Stimulated activated CD8-positive, alpha-beta memory T cell treated with anti-CD3 and anti-CD28 coated beads, Interleukin-4, amount 100 ng/mL, for 24 hours (primary cell): ENCODE measurements at places on chromosomes 7 and 10.

DNA sequence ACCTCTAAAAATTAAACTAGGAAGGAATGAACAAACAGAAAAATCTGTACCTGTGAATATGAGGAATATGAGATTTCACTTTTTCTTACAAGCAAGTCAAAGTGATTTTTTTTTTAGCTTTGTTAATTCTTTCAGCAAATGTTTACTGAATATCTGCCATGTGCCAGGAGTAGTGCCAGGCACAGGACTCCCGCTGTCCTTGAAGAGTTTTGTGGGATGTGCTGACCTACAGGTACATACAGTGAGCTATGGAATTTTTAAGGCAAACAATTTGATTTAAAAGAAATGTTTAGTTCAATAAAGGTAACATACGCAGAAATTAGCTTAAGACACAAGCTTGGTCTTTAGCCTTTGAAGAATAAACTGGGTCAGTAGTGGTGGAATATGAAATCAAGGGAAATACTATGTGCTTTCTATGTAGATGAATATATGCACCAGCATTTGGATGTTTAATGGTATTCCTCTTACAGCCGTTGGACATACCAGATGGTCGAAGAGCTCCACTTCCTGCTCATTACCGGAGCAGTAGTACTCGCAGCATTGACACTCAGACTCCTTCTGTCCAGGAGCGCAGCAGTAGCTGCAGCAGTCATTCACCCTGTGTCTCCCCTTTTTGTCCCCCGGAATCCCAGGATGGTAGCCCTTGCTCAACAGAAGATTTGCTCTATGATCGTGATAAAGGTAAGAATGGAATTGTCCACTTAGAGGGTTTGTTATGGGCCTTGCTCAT is 102.0 kb downstream of the GLCCI1 start:
- DNase-seq, result no peak

GRCh38 chr10:94131885-94132284 is 138.2 kb downstream of the PLCE1 start:
- DNase-seq, result no peak

DNA sequence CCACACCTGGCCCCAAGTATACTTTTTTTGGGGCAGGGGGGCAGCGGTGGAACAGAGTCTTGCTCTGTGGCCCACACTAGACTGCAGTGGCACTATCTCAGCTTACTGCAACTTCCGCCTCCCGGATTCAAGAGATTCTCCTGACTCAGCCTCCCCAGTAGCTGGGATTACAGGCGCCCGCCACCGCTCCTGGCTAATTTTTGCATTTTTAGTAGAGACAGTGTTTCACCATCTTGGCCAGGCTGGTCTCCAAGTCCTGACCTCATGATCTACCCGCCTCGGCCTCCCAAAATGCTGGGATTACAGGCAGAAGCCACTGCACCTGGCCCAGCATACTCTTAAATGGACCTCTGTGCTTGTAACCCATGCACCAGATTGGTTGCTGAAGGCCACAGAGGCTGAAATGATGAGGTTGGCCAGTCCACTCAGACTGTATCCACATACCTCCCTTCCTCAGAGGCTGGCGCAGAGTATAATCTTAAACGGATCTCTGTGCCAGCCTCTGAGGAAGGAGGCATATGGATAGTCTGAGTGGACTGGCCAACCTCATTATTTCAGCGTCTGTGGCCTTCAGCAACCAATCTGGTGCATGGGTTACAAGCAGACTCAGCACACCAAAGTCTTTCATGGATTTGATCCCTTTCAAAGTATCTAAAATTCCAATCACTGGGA is 3.0 kb downstream of the CALN1 start:
- DNase-seq, result no peak

DNA sequence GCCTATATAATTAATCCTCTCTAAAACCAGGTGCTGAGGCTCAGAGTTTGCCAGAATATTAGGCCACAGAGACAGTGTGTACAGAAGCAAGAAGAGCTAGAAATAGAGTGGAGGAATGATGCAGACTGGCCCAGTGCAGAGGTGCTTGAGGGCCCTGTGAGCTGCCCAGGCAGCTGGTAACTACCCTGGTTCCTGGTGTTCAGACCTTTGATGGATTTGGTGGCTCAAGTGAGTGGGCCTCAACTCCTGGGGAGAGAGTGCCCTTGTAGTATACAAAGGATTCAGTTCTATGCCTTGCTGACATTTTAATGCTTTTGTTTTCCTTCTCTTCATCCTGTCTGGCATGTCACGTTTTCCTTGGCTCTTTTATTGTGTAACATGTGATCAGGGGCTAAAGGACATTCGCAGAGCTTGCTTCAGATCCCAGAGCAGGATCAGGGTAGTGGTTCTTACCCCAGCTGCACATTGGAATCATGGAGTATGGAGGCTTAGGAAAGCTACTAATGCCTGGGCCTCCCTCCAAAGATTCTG is 20.0 kb downstream of the LRRC4 start:
- no peak for DNase-seq

DNA sequence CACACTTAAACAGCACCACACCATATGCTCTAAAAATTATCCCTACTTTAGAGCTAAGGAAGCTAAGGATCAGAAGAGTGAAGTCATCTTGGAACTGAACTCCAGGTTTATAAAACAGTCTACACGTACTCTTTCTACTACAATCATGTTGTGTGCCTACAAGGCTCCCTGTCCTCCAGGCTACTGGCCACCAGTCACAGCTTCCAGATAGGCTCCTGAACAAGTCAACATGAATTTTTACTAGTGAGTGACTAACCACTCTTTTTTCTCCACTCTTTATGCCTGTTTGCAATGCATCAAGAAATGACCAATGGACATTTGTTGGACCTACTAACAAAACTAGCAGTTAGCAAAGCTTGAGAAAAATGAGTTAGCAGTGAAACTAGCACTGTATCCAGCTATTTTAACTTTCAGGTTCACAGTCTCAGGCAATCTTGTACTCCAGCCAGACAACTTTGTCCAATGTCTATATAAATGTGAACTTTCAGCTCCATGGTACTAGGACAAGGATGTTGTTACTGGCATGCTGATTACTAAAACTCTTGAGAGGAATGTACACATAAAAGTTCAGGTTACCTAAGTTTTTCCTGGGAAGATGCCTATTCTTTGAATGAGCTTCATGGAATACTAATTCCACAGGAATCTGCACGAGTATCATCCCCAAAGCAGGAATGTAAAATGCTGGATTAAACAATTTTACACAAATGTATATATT is 180.0 kb downstream of the BTAF1 start:
- no peak for DNase-seq

DNA sequence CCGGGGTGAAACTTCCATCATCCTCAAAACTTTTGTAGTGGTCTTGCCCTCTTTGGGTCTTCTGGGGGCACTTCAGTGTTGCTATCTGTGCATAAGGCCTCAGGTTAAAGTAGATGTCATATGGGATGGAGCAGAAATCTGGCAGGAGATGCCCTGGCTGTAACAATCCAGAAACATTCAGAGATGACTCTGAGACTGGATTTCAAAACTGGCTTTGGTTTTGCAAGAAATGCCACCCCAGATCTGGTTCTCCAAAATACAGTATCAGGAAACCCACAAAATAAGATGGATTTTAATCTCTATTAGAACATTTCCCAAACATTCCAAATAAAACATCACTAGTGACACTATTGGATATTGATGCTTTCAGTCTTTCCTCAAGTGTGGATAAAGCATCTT is 191.5 kb downstream of the REEP3 start:
- DNase-seq, result no peak

DNA sequence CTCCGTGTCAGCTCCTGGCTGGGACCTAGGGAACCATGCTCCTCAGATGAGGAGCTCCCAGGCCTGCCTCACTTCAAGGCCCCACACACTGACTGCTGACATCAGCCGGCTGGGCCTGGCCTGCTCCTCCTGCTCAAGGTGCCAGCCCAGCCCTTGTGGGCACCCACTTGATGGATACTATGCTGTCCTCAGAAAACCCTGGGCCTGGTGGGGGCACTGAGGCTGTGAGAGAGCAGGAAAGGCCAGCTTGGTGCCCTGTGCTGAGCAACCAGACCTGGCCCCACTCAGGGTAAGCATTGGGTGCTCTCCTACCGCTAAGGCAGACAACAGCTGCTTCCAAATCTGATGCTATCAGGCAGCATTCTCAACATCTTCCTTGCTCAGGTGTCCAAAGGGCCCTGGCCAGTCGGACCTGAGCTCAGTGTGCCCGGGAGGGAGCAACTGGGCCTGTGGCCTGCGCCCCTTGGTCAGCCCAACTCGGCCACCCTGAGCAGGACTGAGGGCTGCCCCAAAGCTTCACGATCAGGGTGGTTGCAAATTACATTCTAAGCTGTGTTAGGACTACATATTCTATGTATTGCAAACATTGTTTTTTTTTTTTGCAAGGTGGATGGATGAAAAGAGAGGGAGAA is 21.9 kb upstream of the ANTXRL start:
- DNase-seq, result no peak

DNA sequence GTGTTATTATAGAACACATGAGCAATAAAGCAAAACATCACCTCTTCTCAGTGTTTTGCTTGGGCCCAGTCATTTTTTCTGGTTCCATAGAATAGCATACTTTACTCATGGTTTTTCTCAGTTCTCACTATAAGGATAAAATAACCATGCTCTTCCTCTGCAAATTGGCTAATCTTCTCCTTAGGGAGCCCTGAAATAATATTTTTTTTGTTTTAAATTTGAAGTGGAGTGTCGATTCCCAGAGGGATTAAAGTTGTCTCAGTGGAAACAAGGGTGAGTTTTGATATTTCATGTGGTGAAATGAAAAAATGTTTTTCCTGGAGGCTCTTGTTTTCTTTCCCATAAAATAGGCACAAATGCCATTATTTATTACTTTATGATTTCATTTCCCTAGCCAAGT is 127.3 kb downstream of the NOC3L start:
- no peak for DNase-seq

DNA sequence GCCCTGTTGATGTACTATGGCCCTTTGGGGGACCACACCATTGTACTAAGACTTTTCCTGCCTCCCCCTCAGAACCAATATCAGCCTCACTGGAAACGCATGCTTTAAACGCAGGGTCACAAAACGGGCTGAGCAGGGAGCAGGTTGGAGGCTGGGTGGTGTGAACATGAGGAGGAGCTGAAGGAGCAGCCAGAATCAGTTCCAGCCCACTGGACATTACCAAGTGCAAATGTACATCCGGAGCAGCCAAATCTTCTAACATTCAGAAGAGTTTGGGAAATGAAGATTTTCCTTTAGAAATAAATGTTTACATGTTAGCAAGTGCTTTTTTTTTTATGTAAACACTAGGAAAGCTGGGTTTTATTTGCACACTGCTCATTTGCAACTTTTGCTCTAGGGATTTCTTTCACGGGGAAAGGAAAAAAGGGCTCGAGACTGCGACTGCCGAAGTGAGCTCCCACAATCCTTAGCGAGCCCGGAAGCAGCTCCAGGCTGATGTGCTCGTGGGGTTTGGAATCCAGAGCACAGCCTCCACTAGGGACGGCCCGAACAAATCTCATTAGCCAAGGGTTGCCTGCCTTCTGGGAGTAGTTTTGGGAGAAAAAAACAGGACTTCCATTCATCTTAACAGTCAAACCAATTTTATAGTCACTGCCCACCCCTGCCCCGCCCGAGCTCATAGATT is 108.0 kb upstream of the YAE1 start:
- no peak for DNase-seq

- DNase-seq, result no peak
These were observed 125.2 kb downstream of the TACC2 start for GRCh38 chr10:122113945-122114747.

DNA sequence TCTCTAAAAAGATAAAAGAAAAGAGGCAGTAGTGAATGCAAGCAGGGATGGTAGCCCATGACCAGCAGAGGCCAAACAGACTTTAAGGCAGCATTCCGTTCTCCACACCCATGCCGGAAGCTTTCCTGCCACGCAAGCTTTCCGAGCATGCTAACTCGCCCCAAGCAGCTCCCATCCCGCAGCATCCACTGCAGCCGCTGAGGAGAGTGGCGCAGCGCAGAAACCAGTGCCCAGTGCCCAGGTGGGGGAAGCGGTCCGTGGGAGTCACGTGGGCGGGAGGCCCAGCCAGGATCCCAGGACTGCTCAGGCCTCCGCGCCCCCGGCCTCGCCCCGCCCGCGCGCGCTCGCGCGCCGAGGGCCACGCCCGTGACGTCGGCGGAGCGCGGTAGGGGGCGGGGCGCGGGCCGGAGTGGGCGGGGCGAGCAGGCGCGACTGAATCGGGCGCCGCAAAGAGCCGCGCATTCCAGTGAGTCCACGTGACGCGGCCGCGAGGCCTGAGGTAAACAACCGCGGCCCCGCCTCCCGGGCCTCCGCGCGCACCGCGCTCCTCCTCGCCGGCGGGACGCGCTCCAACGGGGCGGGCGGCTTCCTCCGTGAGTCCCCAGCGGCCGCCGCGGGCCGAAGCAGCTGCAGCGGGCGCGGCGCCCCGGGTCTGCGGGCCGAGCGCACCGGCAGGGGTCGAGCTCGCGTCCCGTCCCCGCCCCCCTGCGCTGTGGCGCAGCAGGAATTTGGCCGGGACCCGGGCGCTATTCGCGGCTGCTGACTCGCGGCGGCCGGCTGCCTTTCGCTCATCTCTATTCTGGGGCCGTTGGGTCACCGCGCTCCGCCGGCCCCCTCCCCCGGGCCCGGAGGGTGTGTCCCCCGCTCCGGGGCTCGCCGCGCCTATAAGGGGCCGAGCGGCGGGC is at the start of gene OTUD1:
OTUD1 (plus strand) TSS at position 529 of the 905 bp plus-strand sequence. CDS start 383 bp downstream, outside the sequence.
- peak; percentile 85 for DNase-seq

DNA sequence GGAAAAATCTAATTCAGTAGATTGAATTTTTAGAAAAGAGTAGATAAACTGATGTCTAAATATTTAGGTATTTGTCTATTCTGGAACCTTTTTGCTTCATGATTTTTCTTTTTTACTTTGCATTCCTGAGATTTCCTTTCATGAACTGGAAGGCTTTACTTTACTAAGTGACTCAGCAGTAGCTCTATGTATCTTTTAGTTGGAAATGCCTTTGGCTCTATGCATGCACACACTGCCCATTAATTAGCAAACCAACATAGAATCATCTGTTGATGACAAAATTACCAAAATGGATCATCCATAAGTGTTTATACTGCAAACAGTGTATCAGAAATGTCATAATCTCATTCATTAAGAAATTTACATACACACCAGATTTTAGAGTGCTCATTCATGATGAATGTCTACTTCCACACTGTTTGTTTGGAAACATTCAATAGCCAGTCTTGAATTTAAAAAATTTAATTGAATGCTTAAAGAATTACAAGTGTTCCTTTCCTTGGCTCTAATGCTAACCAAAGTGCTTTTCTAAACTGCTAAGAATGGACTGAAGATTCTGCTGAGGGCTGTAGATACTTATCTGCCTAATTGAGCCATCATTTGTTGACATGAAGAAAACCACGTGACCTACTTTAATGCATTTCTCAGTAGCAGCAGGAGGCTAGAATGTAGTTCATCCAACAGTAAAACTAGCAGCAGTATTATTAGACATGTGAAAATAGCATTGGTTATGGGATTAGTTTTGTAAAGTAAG is 282.0 kb downstream of the ADK start:
- DNase-seq, result no peak
